ENCODE measurements at places on chromosomes 12 and 14. TPM values are rescaled to one million over a fixed set of nuclear protein-coding genes. Genes with fewer than 3 reads are reported as not detected.

DNA sequence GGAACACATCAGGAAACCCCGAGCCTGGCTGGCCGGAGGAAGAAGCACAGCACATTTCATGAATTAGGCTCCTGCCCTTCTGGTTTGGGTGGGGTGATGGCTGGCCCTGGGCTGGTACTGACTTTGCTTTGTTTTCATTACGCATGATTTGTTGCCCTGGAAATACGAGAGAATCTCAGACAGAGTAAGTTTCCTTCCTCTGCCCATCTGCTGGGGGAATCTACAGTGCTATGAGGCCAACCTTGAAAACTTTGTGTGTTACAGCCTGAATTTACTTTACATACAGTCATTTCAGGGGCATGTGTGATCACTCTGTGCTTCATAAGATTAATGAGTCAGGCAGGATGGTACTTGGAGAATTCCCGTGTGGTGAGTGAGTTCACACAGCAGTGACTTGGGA lies 20.5 kb upstream of the SLC5A8 start:
- H3K27me3 ChIP-seq = no peaks in the 10 kb centered on the region
- no peak overlapping the region for H3K27ac ChIP-seq
- H3K4me3 ChIP-seq = no peak overlapping the region
- H3K36me3 ChIP-seq = no peaks in the 10 kb centered on the region

Gene SSPN
- total RNA-seq = 11.3 TPM

DNA sequence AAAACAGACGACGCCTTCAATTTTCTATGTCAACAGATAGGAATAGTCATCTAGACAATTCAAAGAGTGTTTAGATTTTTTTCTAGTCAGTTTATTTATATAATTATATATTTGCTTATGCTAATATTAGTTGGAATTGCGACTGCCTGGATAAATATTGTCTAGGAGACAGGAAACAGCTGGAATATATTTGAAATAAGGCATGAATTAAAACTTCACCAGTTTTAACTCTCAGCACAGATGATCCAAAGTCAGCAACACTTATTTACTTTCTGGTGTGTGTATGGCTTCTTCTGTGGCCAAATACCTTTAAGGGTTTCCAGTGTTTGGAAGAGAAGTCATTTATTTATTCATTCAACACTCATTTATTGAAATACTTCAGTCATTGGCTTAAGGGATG lies 1215.4 kb upstream of the USP15 start:
- H3K27me3 ChIP-seq = no peaks in the 10 kb centered on the region
- no peak overlapping the region for H3K27ac ChIP-seq
- no peak overlapping the region for H3K4me3 ChIP-seq
- DNase-seq = no peak
- H3K36me3 ChIP-seq = no peaks in the 10 kb centered on the region

GRCh38 chr14:24093901-24094840 lies at the start of gene PCK2:
Gene PCK2 (plus strand): TSS chr14:24094311. CDS start chr14:24094406, 95 bp downstream.
- peak; percentile 96 for DNase-seq
- peaks cover 27% of the 10 kb centered on the region for H3K36me3 ChIP-seq
- H3K27ac ChIP-seq = peak within 1 kb of the TSS; percentile 97
- no peaks in the 10 kb centered on the region for H3K27me3 ChIP-seq
- H3K4me3 ChIP-seq = peak within 1 kb of the TSS; percentile 90
- H3K4me1 ChIP-seq = peaks cover 35% of the 10 kb centered on the region

Gene TPH2
- total RNA-seq = 0.42 TPM

Gene MUCL1
- total RNA-seq = not detected

DNA sequence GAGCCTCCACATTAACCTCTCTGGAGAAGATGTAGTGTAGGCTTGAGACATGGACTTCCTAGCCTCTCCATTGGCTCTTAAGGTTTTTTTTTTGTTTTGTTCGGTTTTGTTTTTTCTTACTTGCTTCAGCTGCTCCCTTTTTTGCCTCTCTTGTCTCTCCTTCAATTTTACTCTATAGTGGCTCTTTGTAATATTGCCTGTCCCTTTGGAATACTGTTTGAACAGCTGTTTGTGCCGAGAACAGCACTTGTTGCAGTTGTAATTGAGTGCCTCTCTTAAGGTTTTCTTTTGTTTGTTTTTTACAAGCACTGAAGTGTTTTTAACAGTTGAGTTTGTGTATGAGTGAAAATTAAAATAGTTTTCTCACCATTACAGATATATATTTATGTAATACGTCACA lies 567.7 kb downstream of the LRFN5 start:
- no peaks in the 10 kb centered on the region for H3K27me3 ChIP-seq
- H3K27ac ChIP-seq = no peak overlapping the region
- H3K4me3 ChIP-seq = no peak overlapping the region
- no peaks in the 10 kb centered on the region for H3K4me1 ChIP-seq
- H3K36me3 ChIP-seq = no peaks in the 10 kb centered on the region
- DNase-seq = no peak

- peak overlapping the region; percentile 39 for H3K27ac ChIP-seq
- peaks cover 73% of the 10 kb centered on the region for H3K36me3 ChIP-seq
- no peak overlapping the region for H3K4me3 ChIP-seq
- H3K4me1 ChIP-seq = peaks cover 54% of the 10 kb centered on the region
- no peak for DNase-seq
- H3K27me3 ChIP-seq = no peaks in the 10 kb centered on the region
Measured at GRCh38 chr12:49750996-49751393, 9.6 kb downstream of the TMBIM6 start.

Gene SPIC
- 79.4 TPM for total RNA-seq

GRCh38 chr14:24992624-24993360 lies 57.2 kb downstream of the STXBP6 start:
- no peak overlapping the region for H3K27ac ChIP-seq
- DNase-seq = no peak
- no peaks in the 10 kb centered on the region for H3K27me3 ChIP-seq
- H3K36me3 ChIP-seq = no peaks in the 10 kb centered on the region
- H3K4me3 ChIP-seq = no peak overlapping the region

DNA sequence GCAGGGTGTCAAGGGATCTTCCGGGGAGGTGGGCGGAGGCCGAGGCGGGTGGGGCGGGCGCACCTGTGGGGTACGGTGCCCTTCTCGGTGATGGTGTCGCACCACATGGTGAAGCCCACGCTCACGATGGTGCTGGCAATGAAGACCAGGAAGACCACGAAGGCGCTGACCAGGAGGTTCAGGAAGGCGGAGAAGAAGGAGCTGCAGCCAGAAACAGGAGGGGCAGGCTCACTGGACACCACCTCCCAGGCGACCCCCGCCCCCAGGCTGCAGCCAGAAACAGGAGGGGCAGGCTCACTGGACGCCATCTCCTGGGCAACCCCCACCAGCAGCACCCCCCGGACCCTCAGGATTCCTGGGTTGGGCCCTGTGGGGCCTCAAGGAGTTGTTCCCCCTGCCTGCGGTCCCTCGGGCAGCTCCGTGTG lies 7.6 kb downstream of the TMEM179 start:
- H3K27ac ChIP-seq = no peak overlapping the region
- H3K36me3 ChIP-seq = no peaks in the 10 kb centered on the region
- no peaks in the 10 kb centered on the region for H3K4me1 ChIP-seq
- H3K4me3 ChIP-seq = no peak overlapping the region
- DNase-seq = peak; percentile 58

DNA sequence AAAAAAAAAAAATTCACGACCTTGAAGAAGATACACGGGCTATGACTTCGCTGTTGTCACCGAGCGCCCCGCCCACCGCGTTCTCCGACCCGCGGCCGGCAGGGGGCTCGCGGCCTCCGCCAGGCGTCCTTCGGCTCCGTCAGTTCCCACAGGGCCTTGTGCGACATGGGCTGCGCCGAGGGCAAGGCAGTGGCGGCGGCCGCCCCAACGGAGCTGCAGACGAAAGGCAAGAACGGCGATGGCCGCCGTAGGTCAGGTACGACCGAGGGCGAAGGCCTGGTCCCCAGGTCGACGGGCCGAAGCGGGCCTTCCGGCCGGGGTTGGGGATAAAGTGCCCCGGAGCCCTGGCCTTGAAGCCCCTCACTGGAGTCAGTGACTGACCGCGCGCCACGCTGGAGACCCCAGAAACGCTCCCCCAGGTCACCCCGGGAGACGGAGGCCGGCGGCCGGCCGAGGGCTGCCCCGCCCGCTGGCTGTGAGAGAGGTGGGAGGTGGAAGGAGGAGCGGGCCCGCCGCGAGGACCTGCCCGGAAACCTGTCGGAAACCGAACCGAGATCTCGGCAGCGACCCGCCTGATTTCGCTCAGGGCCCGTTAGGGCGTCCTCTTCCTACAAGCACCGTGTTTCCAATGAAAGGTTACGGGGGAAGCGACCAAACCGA lies at the start of gene TXNRD1:
TXNRD1 (plus strand) TSS at position 142 of the 660 bp plus-strand sequence; CDS start at position 166, 24 bp downstream.
- peak within 1 kb of the TSS; percentile 80 for H3K27ac ChIP-seq
- DNase-seq = peak; percentile 97
- H3K36me3 ChIP-seq = no peaks in the 10 kb centered on the region
- H3K4me1 ChIP-seq = peaks cover 14% of the 10 kb centered on the region

Gene DNAI7
- total RNA-seq = not detected

GRCh38 chr14:57709909-57710308 lies 156.0 kb downstream of the SLC35F4 start:
- H3K4me3 ChIP-seq = no peak overlapping the region
- H3K27me3 ChIP-seq = no peaks in the 10 kb centered on the region
- H3K27ac ChIP-seq = no peak overlapping the region
- DNase-seq = no peak
- H3K4me1 ChIP-seq = no peaks in the 10 kb centered on the region
- H3K36me3 ChIP-seq = no peaks in the 10 kb centered on the region

Gene OR6C3
- not detected for total RNA-seq

DNA sequence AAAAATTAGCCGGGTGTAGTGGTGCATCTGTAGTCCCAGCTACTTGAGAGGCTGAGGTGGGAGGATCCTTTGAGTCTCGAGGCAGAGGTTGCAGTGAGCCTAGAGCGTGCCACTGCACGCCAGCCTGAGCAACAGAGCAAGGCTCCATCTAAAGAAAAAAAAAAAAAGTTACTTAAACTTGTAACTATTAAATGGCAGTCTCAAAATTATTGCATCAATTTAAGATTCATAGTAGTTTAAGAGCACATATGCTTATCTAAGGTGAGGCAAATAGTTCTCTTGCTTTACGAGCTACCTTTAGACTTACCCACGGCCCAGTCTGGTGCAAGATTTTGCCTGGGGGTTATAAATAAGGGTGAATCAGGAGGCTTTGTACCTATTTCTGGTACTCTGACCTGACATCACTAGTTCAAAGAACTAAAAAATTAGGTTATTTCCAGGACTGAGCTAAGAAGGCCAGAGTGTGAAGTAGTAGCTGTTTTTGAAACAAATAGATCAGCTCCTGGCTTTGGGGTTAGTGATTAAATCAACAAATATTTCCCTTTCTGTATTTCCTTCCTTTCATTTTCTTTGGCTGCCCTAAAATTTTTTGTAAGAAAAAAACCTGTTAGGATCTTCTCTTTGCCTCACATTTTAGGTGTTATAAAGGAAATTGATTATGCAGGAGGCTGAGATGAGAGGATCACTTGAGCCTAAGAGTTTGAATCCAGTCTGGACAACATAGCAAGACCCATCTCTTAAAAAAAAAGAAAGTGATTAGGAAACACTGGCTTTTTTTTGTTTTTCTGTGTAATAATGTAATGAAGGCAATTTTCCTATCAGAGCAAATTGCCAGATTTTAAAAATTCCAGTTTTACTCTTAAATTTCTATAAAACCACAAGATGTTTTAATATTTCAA lies 3.6 kb downstream of the MGAT2 start:
- DNase-seq = no peak
- H3K4me1 ChIP-seq = peaks cover 38% of the 10 kb centered on the region
- peak overlapping the region; percentile 18 for H3K27ac ChIP-seq
- no peaks in the 10 kb centered on the region for H3K27me3 ChIP-seq
- no peak overlapping the region for H3K4me3 ChIP-seq

Gene FGF6
- total RNA-seq = not detected

GRCh38 chr14:98919434-98919833 lies 352.6 kb downstream of the BCL11B start:
- no peak overlapping the region for H3K4me3 ChIP-seq
- H3K36me3 ChIP-seq = no peaks in the 10 kb centered on the region
- DNase-seq = no peak
- H3K27me3 ChIP-seq = no peaks in the 10 kb centered on the region
- H3K4me1 ChIP-seq = peaks cover 4% of the 10 kb centered on the region

All from spleen (tissue), 13 donors.